HuH-7 (cell line): ENCODE measurements at places on chromosomes 16 and 17.
A peak's percentile ranks its signal among the peaks of the same experiment; 100 is the strongest.

DNA sequence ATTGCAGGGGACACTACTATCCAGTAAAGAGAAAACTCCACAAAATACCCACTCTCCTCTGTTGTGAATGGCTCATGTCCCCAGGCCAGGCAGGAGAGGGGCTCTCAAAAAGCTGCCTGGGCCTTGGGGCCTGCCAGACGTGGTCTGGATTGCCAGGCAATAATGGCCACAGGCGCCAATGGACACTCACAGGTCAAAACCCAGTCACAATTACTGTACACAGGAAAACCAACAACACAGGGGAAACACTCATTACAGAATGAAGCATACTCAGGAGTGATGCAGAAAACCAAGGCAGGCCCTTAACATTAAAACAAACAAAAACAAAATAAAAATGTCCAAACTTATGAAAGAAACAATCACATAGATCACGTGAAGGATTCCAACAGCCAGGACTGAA lies 35.1 kb upstream of the SREBF1 start:
- no peak for DNase-seq

DNA sequence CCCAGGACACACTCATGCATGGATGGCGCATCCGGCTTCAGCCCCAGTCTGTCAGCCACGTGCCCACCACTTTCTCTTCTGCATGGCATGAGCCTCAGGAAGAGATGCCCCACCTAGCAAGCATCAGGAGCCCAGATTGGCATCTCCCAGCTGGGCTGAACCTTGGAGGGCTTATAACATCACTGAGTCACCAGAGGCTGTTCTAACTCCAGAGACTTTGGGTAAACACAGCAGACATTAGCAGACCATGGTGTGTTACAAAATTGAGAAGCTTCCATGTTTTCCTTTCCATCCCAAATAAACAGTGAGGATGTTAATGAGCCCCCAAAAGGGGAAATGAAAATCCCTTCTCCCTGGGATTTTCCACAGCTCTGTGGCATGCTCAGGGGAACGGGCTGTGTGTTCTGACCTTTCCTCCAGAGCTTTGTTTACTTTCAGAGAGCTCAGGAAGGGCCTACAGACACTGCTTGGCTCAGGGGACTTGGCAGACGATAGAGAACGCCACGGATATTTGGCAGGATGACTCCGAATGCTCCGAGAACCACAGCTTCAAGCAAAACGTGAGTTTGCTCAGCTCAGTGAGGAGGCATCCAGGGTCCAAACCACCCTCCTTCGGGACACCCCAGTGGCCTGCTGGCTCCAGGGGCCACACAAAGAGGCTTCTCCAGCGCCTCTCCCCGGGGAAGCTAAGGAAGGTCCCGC lies 16.5 kb downstream of the GLP2R start:
- DNase-seq: no peak

- no peak for DNase-seq
Observed at GRCh38 chr17:16282522-16282921, 65.5 kb downstream of the PIGL start.

GRCh38 chr17:79454826-79455225 lies 156.0 kb downstream of the RBFOX3 start:
- DNase-seq: no peak

- no peak for DNase-seq
Observed at GRCh38 chr16:49589544-49590031, 216.0 kb downstream of the C16orf78 start.

DNA sequence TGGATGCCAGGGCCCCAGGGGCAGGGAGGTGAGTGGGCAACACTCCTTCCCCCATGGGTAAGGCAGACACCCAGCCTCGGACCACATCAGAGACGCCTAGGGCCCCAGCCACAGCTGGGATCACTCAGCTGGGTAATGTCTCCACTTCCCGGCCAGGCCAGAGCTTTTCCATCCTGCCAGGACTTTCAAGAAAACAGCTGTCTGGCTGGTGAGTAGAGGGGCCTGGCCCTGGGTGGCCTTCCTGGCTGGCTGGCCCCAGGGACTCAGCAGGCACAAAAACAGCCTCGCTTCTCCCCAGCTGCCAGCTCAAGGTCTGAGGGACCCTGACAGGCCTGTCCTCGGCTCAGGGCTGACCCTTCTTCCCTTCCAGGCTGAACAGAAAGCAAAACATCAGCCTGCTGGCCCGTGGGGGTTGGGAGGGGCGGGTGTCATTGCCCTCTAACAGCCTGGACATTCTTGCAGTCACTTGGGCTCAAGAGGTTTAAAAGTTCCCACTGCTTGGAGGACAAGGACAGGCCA lies 45.3 kb upstream of the JPH3 start:
- no peak for DNase-seq

GRCh38 chr17:8430966-8431365 lies 4.7 kb upstream of the NDEL1 start:
- no peak for DNase-seq

- DNase-seq: no peak
Observed at GRCh38 chr16:85052536-85052935, 24.9 kb downstream of the KIAA0513 start.

GRCh38 chr17:75707079-75707571 lies 14.1 kb upstream of the ITGB4 start:
- no peak for DNase-seq

- no peak for DNase-seq
Observed at GRCh38 chr17:49748791-49749190, 15.1 kb downstream of the FAM117A start.

GRCh38 chr17:73362697-73363096 lies 50.9 kb upstream of the CDC42EP4 start:
- no peak for DNase-seq

DNA sequence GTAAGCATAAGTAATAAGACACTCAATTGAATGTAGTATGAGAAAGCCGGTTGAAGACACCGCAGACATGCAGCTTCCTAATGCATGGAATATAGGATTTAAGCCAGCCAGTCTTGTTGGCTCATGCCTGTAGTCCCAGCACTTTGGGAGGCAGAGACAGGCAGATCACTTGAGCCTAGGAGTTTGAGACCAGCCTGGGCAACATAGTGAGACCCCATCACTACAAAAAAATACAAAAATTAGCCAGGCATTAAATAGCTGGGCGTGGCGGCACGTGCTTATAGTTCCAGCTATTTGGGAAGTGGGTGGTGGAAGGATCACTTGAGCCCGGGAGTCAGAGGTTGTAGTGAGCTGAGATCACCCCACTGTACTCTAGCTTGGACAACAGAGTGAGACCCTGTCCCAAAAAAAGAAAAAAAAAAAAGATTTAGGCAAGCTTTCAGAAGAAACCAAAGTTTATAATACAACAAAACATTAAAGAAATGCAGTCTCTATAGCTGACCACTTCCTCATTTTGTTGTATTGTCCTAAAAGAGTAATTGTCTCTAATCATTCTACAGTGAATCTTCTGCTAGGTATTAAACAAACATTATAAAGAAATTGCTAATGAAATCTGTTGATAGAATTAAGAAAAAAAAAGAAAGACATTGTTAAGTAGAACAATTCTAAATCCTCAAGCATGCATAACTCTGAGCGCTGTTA lies 68.6 kb upstream of the KIFC3 start:
- no peak for DNase-seq

GRCh38 chr17:35056013-35056412 lies 7.5 kb downstream of the RFFL start:
- no peak for DNase-seq

- DNase-seq: no peak
Observed at GRCh38 chr16:75219838-75220237, 1.1 kb downstream of the CTRB1 start.

DNA sequence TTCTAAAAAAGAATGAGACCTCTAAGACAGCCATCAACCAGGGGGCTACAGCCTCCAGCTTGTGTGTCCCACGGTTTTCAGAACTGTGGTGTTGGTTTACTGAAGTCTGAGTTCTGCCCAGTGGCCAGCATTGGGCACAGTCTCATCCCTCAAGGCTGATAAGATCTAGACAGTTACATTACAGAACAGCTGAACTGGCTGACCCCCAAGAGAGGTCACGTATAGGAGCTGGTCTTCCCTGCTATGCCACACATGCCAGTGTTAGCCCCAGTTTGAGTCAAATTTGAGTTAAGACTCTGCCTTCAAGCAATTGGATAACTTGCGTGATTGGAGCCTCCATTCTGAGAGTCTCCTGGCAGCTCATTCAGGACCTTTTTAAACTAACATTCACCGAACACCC lies 14.8 kb upstream of the NUP93 start:
- DNase-seq: no peak

DNA sequence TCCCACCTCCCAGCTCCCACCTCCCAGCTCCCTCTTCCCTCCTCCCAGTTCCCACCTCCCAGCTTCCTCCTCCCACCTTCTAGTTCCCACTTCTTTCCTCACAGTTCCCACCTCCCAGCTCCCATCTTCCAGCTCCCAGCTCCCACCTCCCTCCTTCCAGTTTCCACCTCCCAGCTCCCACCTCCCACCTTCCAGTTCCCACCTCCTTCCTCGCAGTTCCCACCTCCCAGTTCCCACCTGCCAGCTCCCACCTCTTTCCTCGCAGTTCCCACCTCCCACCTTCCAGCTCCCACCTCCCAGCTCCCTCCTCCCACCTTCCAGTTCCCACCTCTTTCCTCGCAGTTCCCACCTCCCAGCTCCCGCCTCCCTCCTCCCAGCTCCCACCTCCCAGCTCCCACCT lies 10.4 kb upstream of the MC1R start:
- no peak for DNase-seq

DNA sequence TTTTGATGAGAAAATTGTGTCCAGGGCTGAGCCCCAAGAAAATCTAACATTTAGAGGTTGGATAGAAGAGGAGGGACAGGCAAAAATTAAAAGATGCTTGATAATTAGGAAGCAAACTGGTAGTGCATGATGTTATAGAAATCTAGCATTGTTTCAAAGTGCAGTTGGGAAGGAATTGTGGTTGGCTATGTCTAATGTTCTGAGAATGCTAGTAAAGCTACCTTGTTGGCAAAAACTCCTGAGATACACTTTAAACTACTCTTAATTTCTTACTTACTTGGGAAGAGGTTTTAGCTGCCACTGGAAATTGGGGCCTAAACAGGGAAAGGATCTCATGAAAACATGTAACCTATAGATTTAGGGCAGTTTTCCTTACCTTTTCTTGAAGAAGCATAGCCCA lies 48.3 kb downstream of the MAP2K4 start:
- DNase-seq: no peak

- DNase-seq: no peak
Observed at GRCh38 chr16:83989300-83989699, 21.3 kb downstream of the NECAB2 start.

GRCh38 chr17:17321356-17322025 lies 18.3 kb downstream of the NT5M start:
- DNase-seq: no peak

- no peak for DNase-seq
Observed at GRCh38 chr17:37541880-37542660, 52.4 kb downstream of the DUSP14 start.

DNA sequence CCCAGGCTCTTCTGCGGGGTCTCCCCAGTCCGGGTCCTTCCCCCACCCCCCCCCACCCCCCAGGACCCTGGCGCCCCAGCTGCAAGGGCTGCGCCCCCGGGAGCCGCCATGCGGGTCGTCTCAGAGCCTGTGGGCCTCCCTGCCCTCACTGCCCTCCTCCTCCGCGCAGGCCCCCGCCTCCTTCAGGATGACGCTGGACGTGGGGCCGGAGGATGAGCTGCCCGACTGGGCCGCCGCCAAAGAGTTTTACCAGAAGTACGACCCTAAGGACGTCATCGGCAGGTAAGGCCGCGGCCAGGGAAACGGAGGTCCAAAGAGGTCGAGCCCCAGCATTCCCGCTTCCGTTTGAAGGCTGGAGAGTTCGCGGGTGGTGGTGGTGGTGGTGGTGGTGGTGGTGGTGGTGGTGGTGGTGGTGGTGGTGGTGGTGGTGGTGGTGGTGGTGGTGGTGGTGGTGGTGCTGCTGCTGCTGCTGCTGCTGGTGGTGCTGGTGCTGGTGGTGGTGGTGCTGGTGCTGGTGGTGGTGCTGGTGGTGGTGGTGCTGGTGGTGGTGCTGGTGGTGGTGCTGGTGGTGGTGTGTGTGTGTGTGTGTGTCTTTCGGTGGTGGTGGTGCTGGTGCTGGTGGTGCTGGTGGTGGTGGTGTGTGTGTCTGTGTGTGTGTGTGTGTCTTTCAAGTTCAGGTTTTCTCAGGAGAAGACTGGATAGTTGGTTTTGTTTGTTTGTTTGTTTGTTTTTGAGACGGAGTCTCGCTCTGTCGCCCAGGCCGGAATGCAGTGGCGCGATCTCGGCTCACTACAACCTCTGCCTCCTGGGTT lies 615 bp downstream of the PHKG2 start:
- DNase-seq: peak; percentile 43

DNA sequence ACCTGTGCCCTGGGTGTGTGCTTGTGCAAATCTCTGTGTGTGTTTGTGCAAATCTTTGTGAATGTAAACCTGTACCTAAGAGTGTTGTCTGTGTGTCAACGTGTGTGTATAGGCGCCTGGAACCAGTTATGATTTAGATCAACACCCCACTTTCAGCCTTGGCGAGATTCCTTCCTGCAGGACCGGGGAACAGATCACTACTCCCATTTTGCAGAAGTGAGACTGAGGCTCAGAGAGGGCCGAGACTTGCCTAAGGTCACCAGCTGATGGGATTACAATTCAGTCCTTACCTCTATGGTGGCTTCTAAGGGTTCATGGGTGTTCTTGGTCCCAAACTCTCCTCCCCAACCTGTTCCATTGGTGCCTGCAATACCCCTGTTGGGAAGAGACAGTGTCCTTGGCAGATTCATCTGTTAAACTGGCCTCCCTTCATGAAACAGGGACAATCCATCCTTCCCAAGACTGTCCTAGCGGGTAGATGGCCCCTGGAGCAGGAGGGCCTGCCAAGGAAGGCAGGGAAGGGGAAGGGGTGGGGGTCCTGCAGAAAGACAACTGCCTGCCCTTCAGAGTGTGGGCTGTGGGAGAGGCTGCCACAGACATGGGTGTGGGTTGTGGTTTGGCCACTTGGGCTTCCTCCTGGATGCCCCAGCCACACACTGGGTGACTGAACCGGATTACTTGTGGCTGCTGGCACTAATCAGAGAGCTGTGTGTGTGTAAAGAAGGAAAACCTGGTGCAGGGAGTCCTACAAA lies 6.9 kb upstream of the MAPK7 start:
- no peak for DNase-seq

GRCh38 chr16:67393111-67393787 lies at the start of gene TPPP3:
Gene TPPP3, minus strand, starts transcription at chr16:67393498. Its CDS starts 2,387 bp downstream, at chr16:67391111.
- peak; percentile 92 for DNase-seq
